ENCODE measurements at places on chromosomes 12 and 14. TPM values are rescaled to one million over a fixed set of nuclear protein-coding genes. Genes with fewer than 3 reads are reported as not detected.

Gene HHIPL1
- 0.99 TPM for total RNA-seq

Gene GRIN2B
- total RNA-seq: 0.30 TPM

Gene TPH2
- not detected for total RNA-seq

Gene PDZRN4
- total RNA-seq: 0.79 TPM

GRCh38 chr12:78248321-78248720 is 417.6 kb downstream of the NAV3 start:
- DNase-seq: no peak

- peak; percentile 37 for DNase-seq
These were observed 18.1 kb downstream of the MLXIP start for GRCh38 chr12:122096591-122097149.

- peak; percentile 54 for DNase-seq
These were observed at the start of gene SIX1 for GRCh38 chr14:60648934-60649874. TSS of gene SIX1 (minus strand) at chr14:60649477. CDS start at chr14:60649189, 288 bp downstream.

- DNase-seq: no peak
These were observed 15.1 kb upstream of the AMN start for GRCh38 chr14:102907303-102907844.

- DNase-seq: no peak
These were observed 170.0 kb upstream of the RMST start for GRCh38 chr12:97292588-97292987.

GRCh38 chr12:56941299-56942017 is 7.2 kb upstream of the SDR9C7 start:
- no peak for DNase-seq

DNA sequence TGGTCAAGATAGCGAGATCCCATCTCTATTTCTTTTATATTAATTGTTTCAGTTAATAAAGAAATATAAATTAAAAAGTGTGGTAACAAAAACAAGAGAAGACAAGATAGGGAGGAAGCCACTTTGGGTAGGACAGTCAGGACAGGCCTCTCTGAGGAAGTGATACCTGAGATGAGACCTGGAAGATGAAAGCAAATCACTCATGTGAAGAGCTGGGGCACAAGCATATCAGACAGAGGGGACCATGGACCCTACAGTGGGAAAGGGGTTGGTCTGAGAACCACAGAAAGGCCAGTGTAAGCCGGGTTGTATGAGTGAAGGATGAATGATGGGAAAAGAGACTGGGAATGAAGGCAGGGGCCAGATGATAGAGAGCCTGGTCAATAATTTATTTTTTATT is 1.8 kb upstream of the MED6 start:
- DNase-seq: no peak

- no peak for DNase-seq
These were observed 104.0 kb upstream of the SLC16A7 start for GRCh38 chr12:59491877-59492276.

DNA sequence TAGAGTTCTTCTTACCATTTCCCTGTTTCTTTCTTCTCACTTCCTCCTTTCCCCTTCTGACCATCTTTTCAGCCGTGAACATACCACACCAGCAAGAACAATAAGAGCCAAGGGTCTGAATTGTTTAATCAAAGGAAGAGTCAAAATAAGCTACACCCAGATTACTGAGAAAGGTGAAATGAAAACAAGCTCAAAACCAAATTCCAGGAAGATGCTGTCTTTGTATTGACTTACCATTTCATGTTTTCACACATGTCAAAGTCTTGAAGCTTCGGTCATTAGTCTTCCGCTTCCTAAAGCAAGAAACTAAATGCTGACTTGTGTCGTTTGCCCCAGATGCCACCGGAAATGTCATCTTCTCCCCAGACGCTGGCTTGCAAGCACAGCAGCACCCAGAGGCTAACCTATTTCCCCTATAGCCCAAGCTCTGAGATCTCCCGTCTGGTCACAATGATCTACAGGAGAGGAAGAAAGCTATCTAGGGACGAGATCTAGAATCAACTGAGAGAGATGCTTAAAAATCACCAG is 136.5 kb upstream of the AMIGO2 start:
- DNase-seq: no peak

- DNase-seq: no peak
These were observed 3.1 kb upstream of the ARHGEF40 start for GRCh38 chr14:21066882-21067502.

DNA sequence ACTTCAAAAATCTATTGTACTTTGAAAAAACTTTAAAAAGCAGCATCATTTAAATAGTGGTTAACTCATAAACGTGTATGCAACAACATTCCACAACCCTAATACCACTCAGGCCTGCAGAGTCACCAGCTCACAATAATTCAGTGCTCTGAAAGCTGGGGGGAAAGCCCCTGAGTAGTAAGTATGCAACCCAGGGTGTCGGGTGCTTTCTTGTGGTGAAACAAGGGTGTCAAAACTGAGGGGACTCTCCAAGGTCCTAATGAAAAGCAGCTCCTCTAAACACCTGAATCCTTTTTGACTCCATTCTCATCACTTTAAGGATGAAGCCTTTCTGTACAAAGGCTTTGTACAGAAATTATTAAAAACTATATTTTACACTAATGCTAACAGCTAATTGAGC is 33.7 kb downstream of the FGFR1OP2 start:
- no peak for DNase-seq

- peak; percentile 36 for DNase-seq
These were observed 58.3 kb downstream of the SIX1 start for GRCh38 chr14:60590991-60591414.

GRCh38 chr14:59482541-59483331 is 1.5 kb downstream of the L3HYPDH start:
- peak; percentile 49 for DNase-seq

- no peak for DNase-seq
These were observed 225.6 kb upstream of the CRY1 start for GRCh38 chr12:107318806-107319532.

- no peak for DNase-seq
These were observed 99.1 kb downstream of the KICS2 start for GRCh38 chr12:64122995-64123394.
